Stimulated activated CD4-positive, alpha-beta T cell treated with anti-CD3 and anti-CD28 coated beads, TNF-alpha, amount 100 ng/mL, for 24 hours (primary cell): ENCODE measurements at places on chromosomes 11 and 22.

DNA sequence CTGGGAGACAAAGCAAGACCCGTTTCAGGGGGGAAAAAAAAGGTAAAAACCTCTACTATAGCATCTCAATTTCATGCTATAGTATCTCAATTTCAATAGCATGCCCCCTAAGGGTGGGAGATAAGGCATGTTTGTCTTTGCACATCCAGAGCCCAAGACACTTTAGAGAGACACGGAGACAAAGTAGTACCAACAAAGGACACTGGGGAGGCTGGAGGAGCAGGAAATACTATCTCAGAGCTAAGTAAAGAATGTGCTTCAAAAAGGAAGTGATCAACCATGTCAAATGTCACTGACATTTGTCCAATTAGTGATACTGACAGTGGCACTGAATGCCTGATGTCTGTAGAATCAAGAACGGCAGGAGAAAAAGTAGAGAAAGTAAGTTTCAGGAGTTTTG is 68.6 kb downstream of the RRAS2 start:
- DNase-seq = no peak

- no peak for DNase-seq
Observed at GRCh38 chr11:66878474-66878873, 21.6 kb downstream of the LRFN4 start.

DNA sequence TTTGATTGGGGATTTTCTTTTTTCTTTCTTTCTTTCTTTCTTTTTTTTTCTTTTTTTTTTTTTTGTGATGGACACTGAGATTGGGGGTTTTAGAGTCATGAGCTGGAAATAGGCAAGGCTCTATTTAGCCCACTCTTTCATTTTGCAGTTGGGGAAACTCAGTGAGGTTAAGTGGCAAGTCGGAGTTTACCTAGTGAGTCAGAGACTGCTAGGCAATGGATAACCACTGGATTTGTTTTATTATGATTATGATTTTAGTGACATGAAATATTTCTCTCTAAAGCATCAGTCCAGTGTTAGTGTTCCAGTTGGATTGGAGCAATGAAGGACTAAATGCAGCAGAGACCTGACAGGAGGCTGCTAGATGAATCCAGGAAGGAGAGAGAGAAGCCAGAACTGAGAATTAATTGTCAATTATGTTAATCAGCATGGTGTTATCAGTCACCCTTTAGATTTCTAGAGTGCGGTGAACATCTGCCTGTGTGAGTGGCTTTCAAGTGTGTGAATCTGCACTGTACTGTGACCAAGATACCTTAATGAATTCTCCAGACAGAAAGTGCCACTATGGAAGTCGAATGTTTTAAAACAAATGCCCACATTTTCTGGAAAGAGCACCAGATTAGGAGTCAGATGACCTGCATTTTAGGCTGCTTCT is 10.9 kb downstream of the BMAL1 start:
- no peak for DNase-seq

- DNase-seq = no peak
Observed at GRCh38 chr11:69249311-69250185, 44.4 kb upstream of the MYEOV start.

DNA sequence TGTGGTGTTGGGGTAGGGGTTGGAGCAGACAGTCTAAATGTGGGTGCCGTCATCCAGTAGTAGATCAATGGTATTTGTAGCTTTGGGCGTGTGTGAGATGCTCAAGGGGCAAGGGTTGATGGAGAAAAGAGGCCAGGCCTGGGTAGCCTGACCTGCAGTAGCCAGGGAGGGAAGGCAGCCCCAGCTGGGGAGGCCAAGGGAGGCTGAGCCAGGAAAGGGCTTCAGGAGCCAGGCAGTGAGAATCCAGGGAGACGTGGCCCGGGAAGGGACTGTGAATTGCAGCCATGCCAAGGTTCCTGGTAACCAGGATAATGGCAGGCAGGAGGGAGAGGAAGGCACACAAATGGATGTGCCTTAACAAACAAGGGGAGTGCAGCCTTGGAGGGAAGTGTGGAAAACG is 2.5 kb upstream of the DERL3 start:
- DNase-seq = no peak

DNA sequence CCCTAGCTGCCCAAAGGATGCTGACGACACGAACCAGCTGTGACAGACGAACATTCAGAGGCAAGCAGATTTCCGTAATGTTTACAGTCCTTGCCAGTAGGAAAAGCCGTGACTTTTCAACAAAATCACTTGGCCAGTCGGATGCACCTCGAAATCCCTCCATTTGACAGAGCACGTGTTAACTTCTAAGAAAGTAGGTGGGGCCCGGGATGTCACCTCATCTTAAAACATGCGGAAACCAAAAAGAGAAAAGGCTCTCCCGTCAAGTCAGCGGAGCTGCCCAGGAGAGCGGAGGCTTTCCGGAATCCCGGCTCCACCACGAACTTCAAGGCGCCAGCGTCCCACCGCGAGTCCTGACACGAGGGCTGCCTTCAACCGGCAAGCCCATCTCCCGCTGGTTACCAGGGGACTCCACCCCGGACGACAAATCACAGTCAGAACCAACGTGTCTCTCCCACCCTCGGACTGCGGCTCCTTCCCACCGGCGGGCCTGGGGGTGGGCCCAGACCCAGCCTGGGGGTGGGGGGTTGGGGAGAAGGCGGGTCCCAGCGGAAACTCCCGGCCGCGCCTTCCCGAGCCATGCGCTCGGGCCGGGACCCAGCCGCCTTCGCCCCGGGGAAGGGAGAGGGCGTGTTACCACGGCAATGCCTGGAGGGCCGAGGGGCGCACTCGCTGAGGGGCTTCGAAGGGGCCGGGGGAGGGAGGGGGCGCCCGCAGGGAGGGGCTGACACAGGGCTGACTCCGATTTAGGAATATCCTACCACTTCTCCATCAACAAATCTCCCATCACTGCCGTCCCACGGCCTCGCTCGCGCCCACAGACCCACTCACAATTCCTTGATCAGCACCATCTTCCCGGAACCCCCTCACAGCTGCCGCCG is 475 bp downstream of the PITPNB start:
- peak; percentile 67 for DNase-seq

GRCh38 chr11:75345455-75346160 is 5.9 kb downstream of the ARRB1 start:
- no peak for DNase-seq

GRCh38 chr11:122700666-122701065 is 45.1 kb downstream of the UBASH3B start:
- no peak for DNase-seq
